ENCODE measurements at places on chromosomes 16 and 17.

- no peak for DNase-seq
These were observed 345.7 kb downstream of the CDH13 start for GRCh38 chr16:82972331-82972919.

- DNase-seq: no peak
These were observed 538 bp downstream of the TM4SF5 start for GRCh38 chr17:4772235-4772613.

DNA sequence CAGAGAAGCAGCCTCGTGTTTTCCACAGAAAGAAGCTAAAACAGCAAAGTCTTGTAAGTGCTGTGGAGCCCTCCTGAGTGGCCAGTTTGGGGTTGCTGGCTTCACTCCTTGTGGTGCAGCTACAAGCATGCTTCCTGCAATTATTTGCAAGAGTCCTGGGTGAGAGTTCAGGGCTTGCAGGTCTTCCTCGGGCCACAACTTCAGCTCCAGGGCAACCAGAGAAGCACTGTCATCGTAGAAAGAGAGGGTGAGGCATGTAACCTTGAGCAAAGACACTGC lies 37.9 kb downstream of the SHISA6 start:
- DNase-seq: no peak

- no peak for DNase-seq
These were observed 10.0 kb upstream of the VPS4A start for GRCh38 chr16:69301187-69301586.

DNA sequence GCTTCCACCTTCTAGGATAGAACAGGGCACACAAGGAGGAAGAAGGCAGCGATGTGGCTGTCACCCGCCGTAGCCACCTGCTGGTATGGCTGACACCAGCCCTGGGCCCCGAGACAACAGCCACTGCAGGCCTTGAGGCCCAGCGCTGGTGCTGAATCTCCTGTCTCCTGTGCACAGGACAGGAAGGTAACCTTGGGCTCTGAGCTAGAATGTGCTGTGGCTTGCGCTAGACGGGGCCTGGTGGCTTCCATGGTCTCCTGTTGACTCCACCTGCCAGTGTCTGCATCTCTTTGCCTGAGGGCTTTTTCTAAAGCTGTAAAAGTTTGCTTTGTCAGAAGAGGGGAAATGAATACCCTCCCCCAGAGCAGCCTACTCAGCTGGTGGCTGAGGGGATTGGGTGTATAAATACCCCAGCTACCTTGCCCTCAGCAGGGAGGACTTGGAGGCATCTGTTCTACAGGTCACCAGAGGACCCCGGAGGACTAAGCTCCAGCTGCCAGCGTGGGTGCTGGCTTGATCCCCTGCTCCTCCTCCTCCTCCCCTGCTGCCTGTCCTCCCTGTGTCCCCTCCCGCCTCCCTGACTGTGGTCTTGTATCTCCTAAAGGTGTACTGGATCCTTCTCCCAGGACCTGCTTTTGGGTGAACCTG lies 76.1 kb upstream of the SDK2 start:
- no peak for DNase-seq

GRCh38 chr17:69573396-69573795 lies 158.9 kb downstream of the MAP2K6 start:
- no peak for DNase-seq

GRCh38 chr17:41992576-41992975 lies 24.7 kb downstream of the DNAJC7 start:
- DNase-seq: no peak

DNA sequence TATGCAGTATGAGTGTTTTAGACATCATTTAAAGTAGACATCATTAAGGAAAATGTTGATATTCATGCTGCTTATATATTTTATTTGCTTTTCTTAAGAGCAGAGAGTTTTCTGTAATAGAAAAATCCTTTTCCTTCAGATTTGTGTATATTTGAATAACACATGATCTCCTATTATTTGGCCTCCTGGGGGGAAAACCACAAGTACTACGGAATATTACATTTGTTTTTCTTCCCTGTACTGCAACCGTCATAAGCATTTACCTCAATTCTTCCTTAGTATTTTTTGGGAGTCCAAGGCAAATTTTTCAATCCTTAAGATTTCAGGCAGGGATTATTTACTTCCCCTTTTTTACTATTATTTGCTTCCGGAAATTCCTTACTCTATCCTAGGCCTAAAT lies 6.0 kb downstream of the RSPRY1 start:
- no peak for DNase-seq

- no peak for DNase-seq
These were observed 33.9 kb upstream of the ZKSCAN2 start for GRCh38 chr16:25291580-25291979.

- no peak for DNase-seq
These were observed 11.9 kb downstream of the PIEZO1 start for GRCh38 chr16:88772871-88773811.

DNA sequence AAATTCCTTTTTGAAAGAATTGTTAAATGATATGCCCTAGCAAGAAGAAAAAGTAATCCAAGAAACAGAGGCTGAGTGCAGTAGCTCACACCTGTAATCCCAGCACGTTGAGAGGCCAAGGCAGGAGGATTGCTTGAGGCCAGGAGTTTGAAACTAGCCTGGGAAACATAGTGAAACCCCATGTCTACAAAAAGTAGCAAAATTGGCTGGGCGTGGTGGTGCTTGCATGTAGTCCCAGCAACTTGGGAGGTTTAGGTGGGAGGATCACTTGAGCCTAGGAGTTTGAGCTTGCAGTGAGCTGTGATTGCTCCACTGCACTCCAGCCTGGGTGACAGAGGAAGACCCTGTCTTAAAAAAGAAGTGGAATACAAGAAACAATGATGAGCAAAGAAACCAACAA lies 56.1 kb downstream of the NT5M start:
- DNase-seq: no peak

- DNase-seq: no peak
These were observed 142.2 kb downstream of the AATF start for GRCh38 chr17:37090941-37091340.

DNA sequence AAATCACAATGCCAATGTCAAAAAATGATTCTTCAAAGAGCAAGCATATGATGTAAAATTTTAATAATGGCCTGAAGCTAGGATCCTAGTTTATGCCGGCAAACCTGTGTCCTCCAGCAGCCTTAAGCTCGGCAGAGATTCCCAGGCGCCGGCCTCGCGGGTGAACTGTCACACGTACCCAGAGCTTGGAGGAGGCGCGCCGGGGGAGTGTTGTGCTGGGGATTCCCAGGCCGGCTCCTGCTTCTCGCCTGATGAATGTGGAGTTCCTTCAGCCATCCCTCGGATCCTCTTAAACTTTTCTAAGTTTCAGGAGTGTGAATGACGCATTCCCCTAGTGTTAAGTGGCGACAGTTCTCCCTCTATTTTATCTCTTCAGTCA lies 19.1 kb upstream of the NTN1 start:
- no peak for DNase-seq

DNA sequence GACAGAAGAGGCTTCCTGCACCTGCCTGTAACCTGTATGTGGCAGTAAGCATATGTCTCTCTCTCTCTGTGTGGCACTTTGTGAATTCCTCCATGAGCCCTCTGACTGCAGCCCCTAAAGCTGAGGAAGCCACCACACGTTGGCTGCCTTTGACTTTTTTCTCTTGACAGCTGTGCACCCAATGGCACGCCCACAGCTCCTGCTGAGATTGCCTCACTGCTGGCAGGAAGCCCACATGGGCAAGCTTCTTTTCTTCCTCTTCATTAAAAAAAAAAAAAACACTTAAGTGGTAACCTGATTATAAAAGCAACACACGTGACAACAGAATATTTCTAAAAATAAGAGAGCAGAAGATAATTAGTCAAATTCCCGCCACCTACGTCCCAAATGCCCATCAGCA lies 34.0 kb upstream of the PIRT start:
- DNase-seq: no peak

DNA sequence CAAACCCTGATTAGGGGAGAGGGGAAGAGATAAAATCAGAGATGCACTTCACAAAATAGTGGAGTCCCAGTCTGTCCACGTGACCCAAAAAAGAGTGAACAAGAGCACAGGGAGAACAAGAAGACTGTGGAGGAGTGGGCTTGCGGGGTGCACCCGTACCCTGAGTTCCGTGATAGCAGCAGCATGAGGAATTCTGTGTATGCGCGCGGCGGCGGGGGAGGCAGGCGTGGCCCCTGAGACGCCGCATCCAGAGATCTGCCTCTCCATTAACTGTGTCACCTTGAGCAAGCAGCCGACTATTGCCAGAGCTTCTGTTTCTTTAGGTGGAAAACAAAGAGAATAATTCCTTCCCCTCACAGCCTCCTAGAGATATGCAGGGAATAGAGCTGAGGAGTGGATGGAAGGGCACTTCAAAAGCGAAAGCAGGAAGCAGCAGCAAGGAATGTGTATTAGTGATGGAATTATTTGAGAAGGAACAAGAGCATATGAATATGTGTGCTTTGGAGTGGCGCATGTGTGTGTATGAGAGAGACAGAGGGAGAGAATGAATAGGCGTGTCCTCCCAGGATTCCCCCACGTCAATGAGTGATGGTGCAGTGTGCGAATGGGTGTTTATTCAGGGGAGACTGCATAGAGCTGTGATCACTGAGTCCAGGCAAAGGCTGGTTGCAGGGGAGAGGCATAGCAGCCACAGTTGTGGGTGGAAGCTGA lies 10.4 kb upstream of the SOX9 start:
- no peak for DNase-seq

DNA sequence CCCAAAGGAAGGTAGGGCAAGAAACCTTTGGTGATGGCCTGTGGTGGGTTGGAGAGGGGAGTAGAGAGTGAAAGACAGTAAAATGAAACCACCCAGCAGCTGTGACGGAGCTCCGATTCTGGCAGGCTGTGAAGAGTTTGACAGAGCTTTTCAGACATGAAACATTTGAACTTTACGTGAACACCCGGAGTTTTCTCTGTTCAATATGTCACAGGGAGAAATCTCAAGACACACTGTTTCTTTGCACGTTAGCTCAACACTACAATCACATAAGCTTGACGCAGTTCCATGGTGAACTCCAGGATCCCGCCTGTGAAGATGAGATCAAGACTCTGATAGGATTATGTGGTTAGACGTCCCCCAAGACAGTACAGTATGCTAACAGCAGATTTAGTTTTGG lies 79.6 kb upstream of the CDH11 start:
- DNase-seq: no peak

DNA sequence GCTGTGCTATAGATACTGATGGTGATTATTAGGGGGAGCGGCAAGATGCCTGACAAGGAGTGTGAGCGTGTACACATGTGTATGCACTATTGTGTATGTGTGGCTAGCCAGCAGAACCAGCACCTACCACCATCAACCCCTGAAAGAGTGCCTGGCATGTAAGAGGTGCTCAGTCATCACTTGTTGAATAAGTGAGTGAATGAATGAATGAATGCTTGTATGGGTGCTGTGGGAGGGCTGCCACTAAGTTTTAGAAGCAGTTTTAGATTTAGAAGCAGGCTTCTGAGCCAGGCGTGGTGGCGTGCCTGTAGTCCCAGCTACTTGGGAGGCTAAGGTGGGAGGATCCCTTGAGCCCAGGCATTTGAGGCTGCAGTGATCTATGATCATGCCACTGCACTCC lies 37.0 kb downstream of the RAB11FIP4 start:
- DNase-seq: no peak

DNA sequence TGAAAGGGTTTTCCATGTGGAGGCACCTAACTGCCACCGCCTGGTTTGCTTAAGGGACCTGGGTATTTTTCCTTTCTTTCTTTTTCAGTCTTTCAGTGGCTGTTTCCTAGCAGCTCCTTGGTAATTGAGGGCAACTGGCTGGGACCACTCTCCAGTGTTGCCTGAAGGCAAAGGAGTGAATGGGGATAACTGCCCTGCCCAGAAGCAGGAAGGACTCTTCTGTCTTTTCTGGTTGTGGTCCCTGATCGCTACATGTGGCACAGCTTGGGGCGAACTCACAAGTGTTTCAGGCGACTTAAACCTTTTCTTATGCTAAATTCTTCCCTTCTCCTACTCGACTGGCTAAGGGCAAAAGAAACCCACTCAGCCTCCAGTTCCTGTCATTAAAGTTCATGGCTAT lies 10.1 kb upstream of the TMEM98 start:
- DNase-seq: no peak

DNA sequence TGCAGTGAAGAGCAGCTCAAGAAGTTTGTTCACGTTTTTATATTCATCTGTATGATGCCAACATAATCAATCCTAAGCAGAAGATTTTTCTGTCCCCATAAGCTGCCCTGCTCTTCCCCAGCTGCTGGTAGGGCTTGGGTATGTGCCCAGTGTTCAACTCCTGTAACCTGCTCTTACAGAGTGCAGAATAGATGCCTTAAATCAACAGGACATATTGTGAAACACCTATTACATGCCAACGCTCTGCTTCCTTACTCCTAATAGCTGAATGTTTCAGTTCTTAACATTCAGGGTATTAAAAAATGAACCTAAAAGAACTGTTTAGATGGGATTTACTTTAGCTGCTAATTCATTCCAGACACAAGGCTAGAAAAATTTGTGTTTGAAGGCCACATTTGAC lies 190.9 kb downstream of the HS3ST3A1 start:
- no peak for DNase-seq

- DNase-seq: no peak
These were observed 98.0 kb downstream of the SDR42E1 start for GRCh38 chr16:81913222-81913621.

DNA sequence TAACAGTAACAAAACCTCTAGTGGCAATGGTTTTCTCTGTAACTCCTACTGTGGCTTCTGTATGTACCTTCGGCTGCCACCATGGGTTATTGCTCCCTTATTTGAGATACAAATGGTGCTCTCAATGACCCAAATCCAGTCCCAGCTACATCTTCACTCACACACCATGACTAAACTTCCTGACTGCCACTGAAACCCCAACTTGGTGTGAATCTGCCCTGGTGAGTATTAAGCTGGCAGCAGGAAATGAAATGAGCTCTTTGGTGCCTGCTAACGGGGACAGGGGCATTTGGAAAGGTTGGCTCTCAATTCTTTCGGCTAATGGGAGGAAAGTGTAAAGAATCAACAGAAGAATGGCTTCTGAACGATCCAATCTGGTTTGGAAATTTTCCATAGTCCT lies 7.5 kb upstream of the SLC35B1 start:
- DNase-seq: no peak

All from NCI-H2107 (cell line).